ENCODE measurements at places on chromosomes 3 and 15. TPM values are rescaled to one million over a fixed set of nuclear protein-coding genes. Genes with fewer than 3 reads are reported as not detected.

DNA sequence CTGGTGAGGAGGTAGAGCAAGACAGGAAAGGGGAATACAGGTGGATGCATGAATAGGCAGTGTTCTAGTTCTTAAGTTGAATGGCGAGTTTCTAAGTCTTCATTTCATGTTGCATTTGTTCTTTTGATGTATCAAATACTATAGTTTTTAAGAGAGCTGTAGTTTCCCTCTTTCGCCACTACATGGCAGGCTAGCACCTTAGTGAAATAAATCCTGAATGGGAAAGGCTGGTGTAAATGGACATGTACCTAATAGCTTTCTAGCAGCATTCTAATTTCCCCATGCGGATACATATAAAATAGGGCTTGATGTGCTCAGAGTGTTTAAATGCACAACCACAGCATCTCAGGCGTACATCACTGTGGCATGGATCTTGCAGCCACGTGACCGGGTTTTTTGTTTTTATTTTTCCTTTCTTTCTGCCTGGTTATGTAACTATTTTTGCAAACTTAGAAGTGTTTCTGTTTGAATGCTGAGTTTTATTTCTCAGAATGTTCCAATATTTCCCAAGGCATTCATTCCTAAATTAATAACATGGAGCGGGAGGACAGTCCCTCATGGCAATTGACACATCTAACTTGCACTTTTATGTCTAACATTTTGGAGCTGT is 23.5 kb upstream of the CLN6 start:
- H3K27me3 ChIP-seq = peaks cover 2% of the 10 kb centered on the region
- H3K4me1 ChIP-seq = peaks cover 6% of the 10 kb centered on the region
- H3K4me3 ChIP-seq = no peak overlapping the region
- no peak overlapping the region for H3K27ac ChIP-seq
- DNase-seq = peak; percentile 85

DNA sequence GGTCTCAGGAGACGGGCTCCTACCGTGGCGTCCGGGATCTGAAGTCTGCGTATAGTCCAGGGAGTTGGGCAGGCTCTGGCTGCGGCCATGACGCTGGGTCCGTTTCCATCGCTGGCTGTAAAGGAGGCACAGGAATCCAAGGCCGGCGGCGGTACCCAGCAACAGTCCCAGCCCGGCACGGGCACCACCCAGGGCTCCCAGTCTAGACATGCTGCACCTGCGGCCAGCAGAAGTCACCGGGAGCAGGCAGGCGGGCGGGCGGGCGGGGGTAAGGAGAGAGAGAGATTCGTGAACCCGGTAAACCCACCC is 526 bp downstream of the RMDN3 start:
- H3K27me3 ChIP-seq = no peaks in the 10 kb centered on the region
- peak overlapping the region; percentile 94 for H3K4me3 ChIP-seq
- peaks cover 23% of the 10 kb centered on the region for H3K36me3 ChIP-seq
- H3K4me1 ChIP-seq = peaks cover 11% of the 10 kb centered on the region

DNA sequence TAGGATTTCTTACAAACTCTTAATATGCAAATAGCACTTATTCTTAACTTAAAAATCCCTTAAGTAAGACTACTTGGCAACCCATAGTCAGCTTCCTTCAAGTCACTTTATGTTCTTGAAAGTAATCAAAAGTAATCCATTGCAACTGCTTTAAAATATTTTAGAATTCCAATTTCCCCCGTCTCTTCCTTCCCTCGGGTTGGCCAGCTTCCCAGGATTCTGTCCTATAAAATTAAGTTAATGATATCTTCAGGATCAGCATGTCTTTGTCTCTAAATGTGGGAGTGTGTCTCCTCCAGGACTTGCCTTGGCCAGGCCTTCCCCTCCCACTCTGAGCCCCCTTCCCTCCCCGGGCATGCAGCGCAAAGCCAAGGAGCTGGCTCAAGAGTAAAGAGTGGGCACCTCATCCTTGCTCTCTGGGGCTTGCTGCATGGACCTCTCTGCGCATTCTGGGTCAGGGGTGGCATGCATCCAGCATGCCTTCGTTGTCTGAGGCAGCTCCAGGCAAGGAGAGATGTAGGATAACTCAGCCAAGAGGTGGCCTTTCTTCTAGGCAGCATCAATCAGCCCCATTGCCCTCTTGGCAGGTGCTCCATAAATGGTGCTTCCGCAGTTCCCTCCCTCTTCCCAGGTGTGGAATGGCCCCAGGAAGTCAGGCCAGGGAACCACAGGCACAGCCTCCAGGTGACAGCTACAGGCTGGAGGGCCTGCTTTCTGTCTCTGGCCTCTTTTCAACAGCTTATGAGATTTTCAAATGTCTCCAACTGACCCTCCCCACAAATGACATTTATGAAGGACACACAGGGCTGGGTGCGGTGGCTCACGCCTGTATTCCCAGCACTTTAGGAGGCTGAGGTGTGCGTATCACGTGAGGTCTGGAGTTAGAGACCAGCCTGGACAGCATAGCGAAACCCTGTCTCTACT is 108.7 kb upstream of the ALDH1A3 start:
- H3K4me1 ChIP-seq = peaks cover 48% of the 10 kb centered on the region
- H3K27ac ChIP-seq = peak overlapping the region; percentile 88
- DNase-seq = peak; percentile 88
- no peaks in the 10 kb centered on the region for H3K27me3 ChIP-seq
- H3K36me3 ChIP-seq = no peaks in the 10 kb centered on the region

DNA sequence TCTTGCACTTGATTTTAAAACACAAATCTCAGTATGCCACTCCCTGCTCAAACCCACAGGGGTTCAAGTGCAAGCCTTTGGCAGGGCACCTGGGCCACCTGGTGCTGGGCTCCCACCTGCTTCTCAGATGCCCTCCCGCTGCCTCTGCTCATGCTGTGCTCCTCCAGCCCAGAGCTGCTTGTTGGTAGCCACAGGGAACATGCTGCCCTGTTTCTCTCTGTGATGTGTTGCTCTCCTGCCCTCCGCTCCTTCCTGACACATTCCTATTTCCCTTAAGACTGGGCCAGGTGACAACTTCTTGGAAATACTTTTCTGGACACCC is 27.1 kb upstream of the KY start:
- no peak for DNase-seq
- peaks cover 48% of the 10 kb centered on the region for H3K4me1 ChIP-seq
- no peaks in the 10 kb centered on the region for H3K27me3 ChIP-seq
- peak overlapping the region; percentile 61 for H3K27ac ChIP-seq
- H3K4me3 ChIP-seq = no peak overlapping the region
- no peaks in the 10 kb centered on the region for H3K36me3 ChIP-seq

GRCh38 chr3:157073810-157074209 is 86.1 kb downstream of the CCNL1 start:
- peaks cover 15% of the 10 kb centered on the region for H3K4me1 ChIP-seq
- H3K27ac ChIP-seq = no peak overlapping the region
- no peak for DNase-seq
- no peaks in the 10 kb centered on the region for H3K36me3 ChIP-seq

- no peak for DNase-seq
- H3K36me3 ChIP-seq = no peaks in the 10 kb centered on the region
- no peak overlapping the region for H3K27ac ChIP-seq
- H3K4me1 ChIP-seq = no peaks in the 10 kb centered on the region
- no peak overlapping the region for H3K4me3 ChIP-seq
These were observed 60.7 kb downstream of the GSK3B start for GRCh38 chr3:120033596-120033995.

DNA sequence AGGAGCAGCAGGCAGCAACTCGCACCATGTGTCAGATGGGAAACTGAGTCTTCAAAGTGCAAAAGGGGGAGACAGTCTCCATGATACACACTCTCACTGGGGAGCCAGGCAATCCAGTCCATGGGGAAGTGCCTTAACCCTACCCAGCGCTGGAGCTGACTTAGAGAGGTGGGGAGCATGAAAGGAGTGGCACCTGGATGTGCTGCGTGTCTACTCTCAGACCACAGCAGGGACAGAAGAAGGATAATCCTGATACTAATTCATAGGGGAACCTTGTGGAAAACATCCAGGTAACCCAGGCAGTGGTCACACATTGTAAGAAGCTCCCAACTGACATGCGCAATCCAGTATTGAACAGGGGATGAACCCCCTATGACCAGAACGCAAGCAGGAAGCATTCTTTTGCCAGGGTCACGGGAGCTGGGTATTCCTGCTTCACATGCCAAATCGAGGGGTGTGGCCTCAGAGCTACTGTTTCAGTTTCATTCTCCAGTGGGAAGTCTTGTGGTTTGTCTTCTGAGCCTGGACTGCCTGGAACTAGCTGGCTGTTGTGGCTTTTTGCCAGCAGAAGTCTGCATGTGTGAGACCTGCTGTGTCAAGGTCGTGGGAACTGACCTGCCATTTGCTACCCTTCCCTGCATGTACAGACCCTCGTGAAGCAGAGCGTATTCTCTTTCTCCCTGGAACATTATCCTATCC is 367.6 kb upstream of the NDN start:
- no peaks in the 10 kb centered on the region for H3K4me1 ChIP-seq
- no peaks in the 10 kb centered on the region for H3K36me3 ChIP-seq
- H3K27me3 ChIP-seq = no peaks in the 10 kb centered on the region

- H3K4me1 ChIP-seq = no peaks in the 10 kb centered on the region
- peaks cover 14% of the 10 kb centered on the region for H3K36me3 ChIP-seq
- H3K27ac ChIP-seq = no peak overlapping the region
- DNase-seq = no peak
- H3K4me3 ChIP-seq = no peak overlapping the region
These were observed 39.1 kb downstream of the KNL1 start for GRCh38 chr15:40633178-40633577.

DNA sequence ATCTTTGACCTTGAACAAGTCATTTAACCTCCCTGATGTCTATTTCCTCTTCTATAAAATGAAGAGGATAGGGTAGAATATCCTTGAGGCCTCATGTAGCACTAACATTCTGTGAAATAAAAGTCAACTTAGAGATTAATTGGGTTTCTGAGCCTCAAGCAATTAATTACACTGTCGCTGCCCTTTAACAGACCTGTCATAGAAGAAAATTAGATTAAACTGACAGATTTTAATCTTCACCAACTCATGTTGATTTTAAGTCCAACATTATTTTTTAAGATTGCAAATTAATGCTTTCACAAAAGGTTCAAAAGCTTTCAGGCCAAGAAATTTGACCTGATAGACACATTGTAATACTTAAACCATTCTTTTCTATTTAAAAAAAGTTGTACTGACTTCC is 8.1 kb upstream of the MNS1 start:
- H3K4me1 ChIP-seq = no peaks in the 10 kb centered on the region
- H3K36me3 ChIP-seq = no peaks in the 10 kb centered on the region
- H3K27me3 ChIP-seq = peaks cover 4% of the 10 kb centered on the region
- DNase-seq = no peak

DNA sequence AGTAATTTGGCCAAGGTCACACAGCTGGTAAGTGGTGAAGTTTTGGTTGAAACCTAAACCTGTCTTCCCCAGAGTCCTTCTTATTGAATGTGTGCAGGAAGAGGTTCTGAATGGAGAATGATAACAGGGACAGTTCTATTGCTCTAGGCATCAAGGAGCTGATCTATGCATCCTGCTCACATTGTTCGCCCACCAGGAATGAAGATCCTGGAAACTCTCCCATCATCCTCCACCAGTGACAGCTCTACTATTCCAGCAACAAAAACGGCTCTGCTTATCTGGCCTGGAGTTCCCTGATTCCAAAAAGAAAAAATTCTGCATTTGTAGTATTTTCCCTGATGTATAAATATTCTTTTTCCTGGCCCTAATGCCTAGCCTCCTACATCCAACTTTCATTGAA is 16.4 kb upstream of the TNFAIP8L3 start:
- H3K27me3 ChIP-seq = no peaks in the 10 kb centered on the region
- H3K4me1 ChIP-seq = no peaks in the 10 kb centered on the region
- no peaks in the 10 kb centered on the region for H3K36me3 ChIP-seq
- H3K27ac ChIP-seq = no peak overlapping the region

- no peaks in the 10 kb centered on the region for H3K27me3 ChIP-seq
- no peak overlapping the region for H3K27ac ChIP-seq
- no peak for DNase-seq
- no peaks in the 10 kb centered on the region for H3K4me1 ChIP-seq
- H3K4me3 ChIP-seq = no peak overlapping the region
These were observed 114.0 kb upstream of the C2CD4B start for GRCh38 chr15:62279041-62279440.

LRTM1 gene
- total RNA-seq = 99.9 TPM

CACNA1D gene
- 2.0 TPM for total RNA-seq

TXNRD3 gene
- total RNA-seq = 12.9 TPM

FGF12 gene
- 3.0 TPM for total RNA-seq

TMC3 gene
- 0.04 TPM for total RNA-seq

RBP2 gene
- total RNA-seq = not detected
